ENCODE measurements at places on chromosomes 2 and 18.

DNA sequence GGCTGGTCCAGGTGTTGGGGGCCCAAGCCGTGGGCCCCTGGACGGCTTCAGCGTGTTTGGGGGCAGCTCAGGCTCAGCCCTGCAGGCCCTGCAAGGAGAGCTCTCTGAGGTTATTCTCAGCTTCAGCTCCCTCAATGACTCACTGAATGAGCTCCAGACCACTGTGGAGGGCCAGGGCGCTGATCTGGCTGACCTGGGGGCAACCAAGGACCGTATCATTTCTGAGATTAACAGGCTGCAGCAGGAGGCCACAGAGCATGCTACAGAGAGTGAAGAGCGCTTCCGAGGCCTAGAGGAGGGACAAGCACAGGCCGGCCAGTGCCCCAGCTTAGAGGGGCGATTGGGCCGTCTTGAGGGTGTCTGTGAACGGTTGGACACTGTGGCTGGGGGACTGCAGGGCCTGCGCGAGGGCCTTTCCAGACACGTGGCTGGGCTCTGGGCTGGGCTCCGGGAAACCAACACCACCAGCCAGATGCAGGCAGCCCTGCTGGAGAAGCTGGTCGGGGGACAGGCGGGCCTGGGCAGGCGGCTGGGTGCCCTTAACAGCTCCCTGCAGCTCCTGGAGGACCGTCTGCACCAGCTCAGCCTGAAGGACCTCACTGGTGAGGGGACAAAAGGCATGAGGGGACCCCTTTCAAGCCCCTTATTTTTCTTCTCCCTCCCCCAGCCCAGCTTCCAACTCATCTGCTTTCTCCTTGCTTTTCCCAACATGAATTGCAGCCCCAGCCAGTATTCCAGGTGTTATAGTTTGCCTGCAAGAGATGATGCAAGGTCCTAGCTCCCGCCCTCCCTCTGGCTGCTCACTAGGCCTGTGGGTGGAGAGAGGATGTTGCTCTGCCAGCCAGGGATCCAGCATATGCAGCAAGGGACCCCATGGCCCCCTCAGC is 2.9 kb upstream of the KHK start:
- DNase-seq: no peak

GRCh38 chr2:218745559-218746469 is 35.2 kb downstream of the TTLL4 start:
- DNase-seq: no peak

- no peak for DNase-seq
Observed at GRCh38 chr2:158381978-158382377, 74.6 kb downstream of the CCDC148 start.

DNA sequence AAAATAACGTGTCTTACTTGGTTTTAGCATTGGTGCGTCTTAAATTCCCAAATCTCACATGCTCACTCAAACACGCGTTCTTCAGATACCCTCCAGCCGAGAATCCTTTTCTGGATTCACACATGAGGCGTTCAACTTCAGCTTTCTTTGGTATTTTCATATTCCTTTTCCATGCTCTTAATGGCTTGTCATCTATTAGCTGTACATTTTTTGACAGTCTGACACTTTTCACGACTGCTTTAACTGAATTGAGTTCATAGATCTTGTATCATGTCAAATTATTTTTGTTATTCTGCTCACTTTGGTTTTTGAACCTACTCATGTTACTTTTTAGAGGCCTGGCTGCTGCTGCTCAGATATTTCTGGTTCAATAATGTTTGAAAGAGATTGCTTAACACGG is 59.0 kb downstream of the INPP5D start:
- DNase-seq: no peak

DNA sequence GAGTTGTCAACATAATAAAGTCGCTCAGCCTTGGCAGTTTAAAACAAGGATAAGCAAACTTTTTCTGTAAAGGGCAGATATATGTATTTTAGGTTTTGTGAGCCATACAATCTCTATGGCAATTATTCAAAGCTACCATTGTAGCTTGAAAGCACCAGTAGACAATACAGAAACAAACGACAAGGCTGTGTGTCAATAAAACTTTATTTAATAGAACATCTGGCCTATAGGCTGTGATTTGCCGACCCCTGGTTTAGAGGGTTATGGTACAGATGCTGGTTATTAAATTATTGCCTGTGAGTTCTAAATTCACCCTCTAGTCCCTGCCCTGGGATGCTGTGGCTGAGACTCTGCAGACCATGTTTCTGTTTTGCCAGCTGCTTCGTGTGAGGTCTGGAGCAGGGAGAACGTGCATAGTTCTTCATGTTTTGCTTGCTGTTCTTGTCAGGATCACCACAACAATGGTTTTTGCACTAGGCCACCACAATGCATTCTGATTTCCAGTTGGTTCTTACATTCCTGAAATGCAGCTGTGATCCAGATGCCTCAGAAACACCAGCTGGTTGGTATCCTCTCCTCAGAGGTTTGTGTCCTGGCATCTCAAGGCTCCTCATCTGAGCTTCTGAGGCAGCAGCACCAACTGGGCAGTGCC is 46.6 kb downstream of the ICOS start:
- no peak for DNase-seq

GRCh38 chr2:11343368-11343649 is 1.1 kb downstream of the ROCK2 start:
- no peak for DNase-seq

DNA sequence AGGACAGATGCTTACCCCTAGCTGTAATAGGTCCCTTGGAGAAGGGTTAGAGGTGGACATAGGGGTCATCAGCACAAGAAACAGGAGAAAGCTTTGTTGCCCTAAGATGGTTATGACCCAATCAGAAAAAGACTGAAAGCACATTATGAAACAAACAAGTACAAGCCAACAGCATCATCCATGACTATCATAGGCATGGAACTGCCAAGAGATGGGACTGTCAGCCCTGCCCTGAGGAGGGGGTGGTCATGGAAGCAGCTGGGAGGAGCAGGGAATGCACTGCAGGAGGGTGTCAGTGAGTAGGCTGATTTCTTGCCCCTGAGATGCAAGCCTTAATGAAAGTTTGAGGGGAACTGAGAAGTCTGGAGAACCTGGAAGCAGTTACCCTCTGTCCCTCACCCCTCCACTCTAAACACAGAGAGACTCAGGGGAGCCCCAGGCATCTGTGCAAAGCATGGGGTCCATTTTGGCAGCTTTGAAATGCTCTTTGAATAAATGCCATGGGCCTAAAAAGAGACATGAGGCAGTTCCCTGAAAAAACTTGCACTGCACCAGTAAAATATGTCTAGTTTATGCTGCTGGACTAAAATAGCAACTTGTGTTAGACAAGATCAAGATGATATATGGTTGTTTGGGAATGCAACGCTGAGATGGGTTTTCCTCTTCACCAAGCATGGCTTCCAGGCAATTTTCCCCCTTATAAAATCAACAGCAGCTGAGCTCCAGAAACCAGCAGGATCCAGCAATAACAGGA is 122.7 kb upstream of the ZFP36L2 start:
- DNase-seq: no peak

Data from activated CD4-positive, alpha-beta T cell treated with anti-CD3 and anti-CD28 coated beads, Interleukin-2, amount 10 ng/mL, durations not matched to agents 7 days and 5 days (primary cell).